ENCODE measurements at places on chromosomes 13 and 19.

DNA sequence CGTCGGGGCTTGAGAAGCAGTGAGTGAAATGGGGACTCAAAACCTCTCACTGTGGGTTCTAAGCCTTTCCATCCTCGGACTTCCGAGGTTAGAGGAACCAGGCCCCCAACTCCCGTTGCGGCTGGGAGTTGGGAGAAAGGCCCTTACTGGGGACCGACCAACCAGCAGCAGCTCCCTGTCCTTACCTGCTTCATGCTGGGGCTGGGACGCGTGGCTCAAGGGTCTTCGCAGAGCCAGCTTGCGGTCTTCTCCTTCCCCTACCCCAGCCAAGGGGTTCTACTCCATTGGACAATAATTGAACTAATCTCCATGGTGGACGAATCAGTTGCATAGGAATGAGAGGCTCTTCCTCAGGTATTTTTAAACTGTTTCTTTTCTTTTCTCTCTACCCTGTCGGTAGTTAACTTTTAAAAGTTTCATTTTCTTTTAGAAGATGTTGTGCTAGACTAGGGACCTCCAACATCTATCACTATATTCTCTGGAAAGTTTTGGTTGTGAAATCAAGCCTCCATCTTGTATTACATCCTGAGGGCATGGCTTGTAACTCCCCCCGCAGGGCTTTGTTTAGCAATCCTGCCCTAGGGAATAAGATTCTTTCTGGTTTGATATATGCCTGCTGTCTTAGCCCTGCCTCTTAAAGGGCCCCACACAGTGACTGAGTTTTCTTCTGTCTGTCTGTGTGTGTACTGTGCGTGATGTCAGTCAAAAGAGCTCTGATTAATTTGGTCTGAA lies 1027.1 kb upstream of the PCDH9 start:
- no peak for DNase-seq

- peak; percentile 73 for DNase-seq
Observed at GRCh38 chr19:2016041-2016807, 710 bp upstream of the BTBD2 start.

- DNase-seq = no peak
Observed at GRCh38 chr19:2333027-2333806, 4.7 kb downstream of the SPPL2B start.

- no peak for DNase-seq
Observed at GRCh38 chr13:108828086-108828815, 198.8 kb downstream of the MYO16 start.

- DNase-seq = peak; percentile 67
Observed at GRCh38 chr13:99505814-99506269, 4.6 kb downstream of the TM9SF2 start.

DNA sequence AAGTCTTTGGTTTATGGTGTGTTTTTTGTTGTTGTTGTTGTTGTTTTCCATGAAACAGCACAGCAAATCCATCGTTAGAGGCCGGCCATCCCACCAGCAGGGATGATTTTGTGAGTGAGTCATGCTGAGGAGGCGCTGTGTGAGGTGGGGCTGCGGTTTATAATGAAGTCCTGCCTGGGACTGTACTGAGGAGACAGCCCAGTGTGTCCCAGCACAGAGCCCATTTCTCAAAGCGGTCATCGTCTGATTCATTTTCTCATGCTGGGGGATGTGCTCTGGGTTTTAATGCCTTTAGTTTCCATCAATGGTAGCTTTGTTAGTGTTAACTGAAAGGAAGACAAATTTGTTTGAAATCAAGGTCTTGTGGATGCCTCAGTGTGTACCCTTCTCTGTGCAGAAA lies 129.3 kb upstream of the SERP2 start:
- DNase-seq = peak; percentile 96

- DNase-seq = peak; percentile 67
Observed at GRCh38 chr19:45526143-45526542, 18.9 kb downstream of the VASP start.

- no peak for DNase-seq
Observed at GRCh38 chr13:98123176-98123575, 19.7 kb upstream of the FARP1 start.

- DNase-seq = no peak
Observed at GRCh38 chr13:107231944-107232343, 664.0 kb upstream of the ARGLU1 start.

GRCh38 chr19:29285878-29286277 lies 72.9 kb upstream of the UQCRFS1 start:
- peak; percentile 16 for DNase-seq

DNA sequence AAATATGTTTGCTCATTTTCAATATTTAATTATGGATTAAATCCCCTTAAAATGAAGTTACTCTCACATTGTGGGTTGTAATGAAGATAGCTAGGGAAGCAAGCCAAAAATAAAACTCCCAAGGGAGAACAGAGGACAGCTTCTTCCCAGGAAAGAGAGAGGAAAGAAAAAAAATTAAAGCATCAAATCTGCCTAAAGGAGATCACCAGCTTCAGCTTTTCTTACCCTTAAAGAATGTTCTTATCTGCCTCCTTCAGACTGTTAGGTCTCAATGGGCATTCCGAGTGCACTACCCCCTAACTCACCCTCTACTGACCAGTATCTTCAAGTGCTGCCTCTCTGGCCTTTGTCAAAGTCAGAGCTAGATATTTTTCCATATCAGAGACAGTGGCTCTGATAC lies 55.2 kb downstream of the XPO4 start:
- no peak for DNase-seq

DNA sequence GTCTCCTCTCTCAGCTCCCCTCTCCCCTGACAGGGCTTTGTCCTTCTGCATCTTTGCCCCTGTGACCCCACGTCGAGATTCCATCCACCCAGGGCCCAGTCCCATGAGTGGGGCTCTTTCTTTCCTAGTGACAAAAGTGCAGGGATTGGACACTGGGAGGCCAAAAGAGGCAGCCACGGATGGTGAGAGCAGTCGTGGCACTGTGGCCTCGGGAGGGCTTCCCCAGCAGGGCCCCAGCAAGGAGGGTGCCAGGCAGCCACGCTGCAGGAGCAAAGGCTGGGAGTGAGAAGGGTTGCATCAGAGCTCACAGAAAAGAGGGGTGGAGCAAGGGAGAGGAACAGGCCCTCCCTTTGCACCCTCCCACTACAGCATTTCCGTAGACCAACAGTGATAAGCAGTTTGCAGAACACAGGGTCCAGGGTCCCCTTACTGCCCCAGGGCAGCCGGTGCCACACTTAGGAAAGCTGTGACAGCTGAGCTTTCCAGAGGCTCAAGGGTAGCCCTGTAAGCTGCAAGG lies 4.9 kb downstream of the ZSCAN1 start:
- peak; percentile 8 for DNase-seq

DNA sequence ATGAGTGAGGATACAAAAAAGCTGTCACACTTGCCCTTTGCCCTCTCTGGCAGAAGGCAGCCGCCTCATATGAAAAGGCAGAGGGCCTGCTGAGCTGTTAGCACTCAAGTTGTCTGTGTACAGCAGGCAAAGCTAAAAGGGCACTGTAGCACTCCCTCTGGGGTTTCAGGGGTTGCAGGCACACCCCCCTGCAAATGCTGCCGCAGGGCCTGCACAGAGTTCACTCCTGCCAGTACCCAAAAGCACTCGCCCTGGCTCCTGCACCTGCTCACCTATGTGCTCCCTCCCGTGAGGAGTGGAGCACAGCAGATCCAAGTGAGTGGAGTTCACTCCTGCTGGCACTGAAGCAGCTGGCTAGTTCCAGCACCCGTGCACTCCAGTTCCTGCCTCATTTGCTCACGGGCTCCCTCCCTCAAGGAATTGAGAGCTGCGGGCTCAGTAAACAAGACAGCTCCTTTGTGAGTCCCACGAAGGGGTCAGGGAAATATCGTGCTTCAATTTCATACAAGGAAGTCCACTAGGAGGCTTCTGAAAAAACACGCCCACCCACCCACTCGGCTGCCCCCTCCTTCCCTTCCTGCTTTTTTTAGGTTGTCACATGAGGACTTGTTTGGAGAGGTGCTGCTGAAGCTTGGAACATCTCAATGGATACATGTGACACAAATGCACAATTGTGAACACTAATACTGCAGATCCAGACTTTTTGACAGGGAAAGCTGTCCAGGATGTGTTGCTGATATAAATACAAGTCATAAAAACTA lies 9.9 kb upstream of the RCBTB2 start:
- DNase-seq = peak; percentile 22

DNA sequence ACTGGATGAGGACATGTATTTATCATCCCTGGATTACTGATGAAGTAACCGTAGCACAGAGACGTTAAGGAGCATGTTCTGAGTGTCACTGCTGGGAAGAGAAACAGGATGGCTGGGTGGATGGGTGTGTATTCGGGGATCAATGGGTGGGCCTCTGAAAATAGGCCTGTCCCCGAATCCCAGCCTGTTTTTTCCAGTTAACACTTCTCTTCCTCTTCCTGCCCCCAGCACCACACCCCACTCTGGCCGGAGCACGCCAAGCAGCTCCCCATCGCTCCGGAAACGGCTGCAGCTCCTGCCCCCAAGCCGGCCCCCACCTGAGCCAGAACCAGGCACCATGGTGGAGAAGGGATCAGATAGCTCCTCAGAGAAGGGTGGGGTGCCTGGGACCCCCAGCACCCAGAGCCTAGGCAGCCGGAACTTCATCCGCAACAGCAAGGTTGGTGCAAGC lies 8.8 kb downstream of the GRAMD1A start:
- DNase-seq = no peak

DNA sequence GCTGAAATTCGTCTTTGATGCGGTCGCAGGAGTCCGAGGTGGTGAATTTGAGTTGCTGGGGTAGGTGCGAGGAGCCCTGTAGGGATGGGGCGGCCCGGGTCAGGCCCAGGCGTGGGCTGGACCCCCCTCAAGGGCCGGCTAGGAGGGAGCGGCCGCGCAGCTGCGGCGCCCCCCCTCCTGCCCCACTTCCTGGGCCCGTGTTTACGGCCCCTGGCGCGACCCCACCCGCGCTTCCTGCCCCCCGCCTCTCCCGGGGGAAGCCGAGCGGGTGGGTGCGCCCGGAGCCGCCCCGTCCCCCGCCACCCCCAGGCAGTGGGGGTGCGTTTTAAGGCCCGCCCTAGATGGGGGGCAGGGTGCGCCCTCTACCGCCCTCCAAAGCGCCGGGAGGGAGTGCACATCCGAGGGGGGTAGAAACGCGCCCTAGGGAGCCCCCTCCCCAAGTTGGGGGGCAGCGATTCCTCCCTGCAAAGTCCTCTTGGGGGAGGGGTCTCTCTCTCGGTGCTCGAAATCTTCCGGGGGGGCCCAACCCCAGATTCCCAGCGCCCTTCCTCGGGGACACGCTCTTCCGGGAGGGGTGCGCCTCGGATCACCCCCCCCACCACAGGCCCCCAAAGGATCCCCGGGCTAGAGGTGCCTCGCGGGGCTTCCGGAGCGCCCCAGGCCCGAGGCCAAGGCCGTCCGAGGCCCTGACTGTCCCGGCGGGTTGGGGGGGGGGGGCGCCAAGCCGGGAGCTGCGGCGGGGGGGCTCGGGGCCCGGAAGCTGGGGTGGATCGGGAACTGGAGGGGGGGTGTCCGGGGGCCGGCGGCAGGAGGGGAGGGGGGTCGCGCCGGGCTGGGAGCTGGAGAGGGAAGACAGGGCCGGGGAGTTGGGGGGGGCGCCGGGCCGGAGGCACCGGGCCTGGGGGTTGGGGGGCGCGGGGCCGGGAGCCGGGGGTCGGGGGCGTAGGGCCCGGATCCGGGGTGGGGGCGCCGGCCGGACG lies 823 bp downstream of the TLE5 start:
- peak; percentile 61 for DNase-seq

- DNase-seq = no peak
Observed at GRCh38 chr13:80727321-80727975, 386.5 kb upstream of the SPRY2 start.

- no peak for DNase-seq
Observed at GRCh38 chr13:54415753-54416366, 1387.2 kb downstream of the OLFM4 start.

DNA sequence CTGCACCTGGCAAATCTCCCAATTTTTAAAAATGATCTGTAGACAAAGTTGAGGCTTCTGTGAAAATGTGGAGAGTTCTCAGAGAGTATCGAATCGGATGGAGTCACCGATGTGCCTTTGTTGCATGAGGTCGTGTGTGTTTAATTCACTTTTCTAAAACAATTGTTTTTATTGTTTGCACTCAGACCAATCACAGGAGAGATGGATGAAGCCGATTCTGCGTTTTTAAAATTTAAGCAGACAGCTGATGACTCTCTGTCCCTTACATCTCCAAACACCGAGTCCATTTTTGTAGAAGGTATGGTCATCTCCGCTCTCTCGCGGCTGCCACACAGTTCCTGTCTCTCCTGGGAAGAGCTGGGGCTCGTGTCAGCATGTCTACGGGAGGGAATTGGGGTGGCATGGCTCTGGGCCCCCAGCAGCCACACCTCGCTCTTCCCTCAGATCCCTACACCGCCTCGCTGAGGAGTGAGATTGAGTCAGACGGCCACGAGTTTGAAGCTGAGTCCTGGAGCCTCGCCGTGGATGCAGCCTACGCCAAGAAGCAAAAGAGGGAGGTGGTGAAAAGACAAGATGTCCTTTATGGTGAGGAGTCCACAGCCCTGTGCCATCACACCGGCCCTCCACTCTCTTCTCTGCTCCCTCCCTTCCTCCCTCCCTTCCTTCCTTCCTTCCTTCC lies 47.2 kb downstream of the PEX11G start:
- DNase-seq = no peak

GRCh38 chr13:96958286-96958891 lies 35.9 kb downstream of the OXGR1 start:
- peak; percentile 59 for DNase-seq

All from GM23248 (cell line).